Esophagus muscularis mucosa (tissue), 4 donors: ENCODE measurements at places on chromosomes 12 and 14. TPM values are rescaled to one million over a fixed set of nuclear protein-coding genes. Genes with fewer than 3 reads are reported as not detected.

- DNase-seq = no peak
Observed at GRCh38 chr14:46087604-46088003, 564.0 kb downstream of the RPL10L start.

DNA sequence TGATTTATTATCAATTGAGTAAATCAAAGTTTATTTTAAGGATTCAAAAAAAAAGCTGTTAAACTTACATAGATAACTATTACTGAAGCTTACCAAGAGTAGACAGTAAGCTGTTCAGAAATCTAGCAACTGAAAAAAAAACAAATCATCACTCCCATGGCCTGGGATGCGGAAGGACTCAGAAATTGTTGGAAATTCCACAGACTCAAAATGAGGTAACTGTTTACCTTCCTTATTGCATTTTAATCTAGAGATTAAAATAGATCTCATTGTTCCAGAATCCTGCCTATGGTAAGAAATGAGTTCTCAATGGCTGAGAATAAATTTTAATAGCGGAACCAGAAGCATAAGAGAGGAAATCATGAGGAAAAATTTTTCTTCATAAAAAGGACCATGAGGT, 87.2 kb downstream of the PPM1H start:
- no peak for DNase-seq

- no peak for DNase-seq
Observed at GRCh38 chr14:93019367-93019843, 96.3 kb downstream of the ITPK1 start.

The GPRC5A gene
- 30.0 TPM for total RNA-seq

The LGR5 gene
- total RNA-seq = under 0.01 TPM

- no peak for DNase-seq
Observed at GRCh38 chr14:105312973-105313372, 1.6 kb upstream of the PACS2 start.

GRCh38 chr14:64238631-64239030, 55.5 kb downstream of the ESR2 start:
- DNase-seq = no peak

- no peak for DNase-seq
Observed at GRCh38 chr12:93938931-93939330, 209.4 kb upstream of the PLXNC1 start.

The KRT85 gene
- not detected for total RNA-seq

The OR6C75 gene
- not detected for total RNA-seq

DNA sequence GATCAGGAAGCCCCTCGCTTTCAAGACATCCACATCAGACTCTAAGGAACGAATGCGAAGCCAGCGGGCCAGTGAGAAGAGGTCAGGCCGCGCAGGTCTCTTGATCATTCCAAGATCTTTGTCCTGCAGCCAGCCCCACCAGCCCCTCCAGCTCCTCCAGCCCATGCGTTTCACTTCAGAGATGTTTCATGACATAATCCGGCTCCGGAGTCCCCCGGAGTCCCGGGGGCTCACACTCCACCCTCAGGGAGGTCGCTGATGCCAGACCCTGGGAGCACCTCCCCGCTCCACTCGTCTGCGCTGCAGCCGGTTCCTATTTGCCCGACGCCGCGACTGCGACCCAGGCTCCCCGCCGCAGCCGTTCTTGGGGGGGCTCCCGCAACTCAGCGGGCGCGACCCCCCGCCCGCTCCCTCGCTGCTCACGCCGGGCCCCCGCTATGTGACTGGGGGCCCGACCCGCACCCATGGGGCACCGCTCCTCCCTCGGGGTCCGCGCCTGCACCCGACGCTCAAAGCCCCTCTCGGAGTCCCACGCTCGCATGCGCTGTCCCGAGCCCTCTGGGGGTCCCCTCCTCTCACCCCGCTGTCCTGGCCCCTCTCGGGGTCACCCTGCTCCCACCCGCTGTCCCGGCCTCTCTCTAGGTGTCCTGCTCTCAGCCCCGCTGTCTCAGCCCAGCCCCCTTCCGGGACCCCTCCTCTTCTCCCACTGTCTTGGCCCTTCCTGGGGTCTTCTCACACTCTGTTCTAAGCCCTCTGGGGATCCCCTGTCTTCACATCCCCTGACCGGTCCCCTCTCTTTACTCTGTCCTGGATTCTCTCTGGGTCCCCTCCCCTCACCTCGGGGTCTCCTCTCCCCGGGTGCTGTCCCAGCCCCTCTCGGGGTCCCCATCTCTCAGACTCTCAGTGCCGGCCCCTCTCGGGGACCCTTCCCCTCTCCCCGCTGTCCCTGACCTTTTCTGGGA, 1.1 kb downstream of the TAOK3 start:
- no peak for DNase-seq

The SIX6 gene
- total RNA-seq = not detected

The FGF23 gene
- total RNA-seq = not detected

DNA sequence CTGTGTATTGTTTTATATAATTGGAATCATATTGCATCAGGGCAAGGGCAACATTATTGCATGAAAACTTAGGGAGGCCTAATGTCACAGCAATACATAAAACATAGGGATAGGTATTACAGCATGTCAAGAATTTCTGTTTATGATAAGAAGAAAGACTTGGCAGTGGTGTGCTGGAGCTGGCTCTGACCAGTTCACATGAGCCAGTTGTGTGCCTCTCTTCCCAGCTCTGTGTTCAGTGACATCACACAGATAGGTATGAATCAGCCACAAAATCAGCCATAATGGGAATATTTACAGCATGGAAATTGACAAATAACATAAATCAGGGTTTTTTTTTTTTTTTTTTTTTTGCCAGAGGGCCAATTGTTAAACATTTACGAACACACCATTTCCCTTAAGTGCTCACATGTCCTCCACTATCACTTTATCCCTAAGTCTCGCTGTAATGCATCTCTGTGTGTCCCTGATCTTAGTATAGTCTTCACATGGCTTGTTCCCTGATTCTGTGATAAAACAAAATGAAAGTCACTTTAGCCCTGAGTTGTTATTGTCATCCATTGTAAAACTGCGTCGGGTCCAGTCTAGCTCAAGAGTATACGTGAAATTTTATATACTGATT, 31.9 kb upstream of the ACSM4 start:
- DNase-seq = no peak
